Right ventricle myocardium inferior (tissue), 1 donor: ENCODE measurements at places on chromosomes 6 and 20.

GRCh38 chr6:53361549-53362031 lies 12.8 kb upstream of the ELOVL5 start:
- DNase-seq, result no peak

- DNase-seq, result no peak
Observed at GRCh38 chr6:129026601-129027000, 143.7 kb downstream of the LAMA2 start.

GRCh38 chr6:109743739-109744138 lies 52.6 kb downstream of the FIG4 start:
- DNase-seq, result no peak

- DNase-seq, result no peak
Observed at GRCh38 chr6:134195164-134195906, 122.6 kb downstream of the SGK1 start.

GRCh38 chr6:52152711-52153160 lies 33.4 kb upstream of the IL17A start:
- DNase-seq, result no peak

- no peak for DNase-seq
Observed at GRCh38 chr6:37745748-37746147, 48.1 kb upstream of the MDGA1 start.
